CD8-positive, alpha-beta memory T cell (primary cell): ENCODE measurements at places on chromosomes 16 and 17.

DNA sequence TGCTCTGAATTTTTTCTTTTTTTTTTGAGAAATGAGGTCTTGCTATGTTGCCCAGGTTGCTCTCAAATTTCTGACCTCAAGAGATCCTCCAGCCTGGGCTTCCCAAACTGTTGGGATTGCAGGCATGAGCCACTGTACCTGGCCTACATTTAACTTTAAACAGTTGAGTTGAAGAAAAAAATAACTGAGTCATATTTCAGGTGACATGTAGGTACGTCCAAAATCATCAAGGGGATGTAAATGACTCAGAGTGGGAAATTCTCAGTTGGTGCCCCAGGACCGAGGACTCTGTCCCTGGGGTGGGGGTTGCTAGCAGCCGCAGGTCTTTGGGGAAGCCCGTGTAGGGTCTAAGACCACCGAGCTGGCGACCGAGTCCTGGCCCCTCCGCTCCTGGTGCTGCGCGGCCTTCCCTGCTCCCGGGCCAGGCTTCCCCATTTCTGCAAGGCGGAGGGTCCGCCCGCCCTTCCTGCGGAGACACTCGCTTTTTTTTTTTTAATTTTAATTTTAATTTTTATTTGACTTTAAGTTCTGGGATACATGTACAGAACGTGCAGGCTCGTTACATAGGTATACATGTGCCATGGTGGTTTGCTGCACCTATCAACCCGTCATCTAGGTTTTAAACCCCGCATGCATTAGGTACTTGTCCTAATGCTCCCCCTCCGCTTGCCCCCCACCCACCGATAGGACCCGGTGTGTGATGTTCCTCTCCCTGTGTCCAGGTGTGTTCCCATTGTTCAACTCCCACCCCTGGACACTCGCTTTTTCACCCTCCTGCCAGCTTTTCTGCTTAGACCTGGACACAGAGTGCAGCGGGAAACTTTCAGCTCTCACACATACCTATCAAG, 12.7 kb upstream of the N4BP1 start:
- DNase-seq = no peak

DNA sequence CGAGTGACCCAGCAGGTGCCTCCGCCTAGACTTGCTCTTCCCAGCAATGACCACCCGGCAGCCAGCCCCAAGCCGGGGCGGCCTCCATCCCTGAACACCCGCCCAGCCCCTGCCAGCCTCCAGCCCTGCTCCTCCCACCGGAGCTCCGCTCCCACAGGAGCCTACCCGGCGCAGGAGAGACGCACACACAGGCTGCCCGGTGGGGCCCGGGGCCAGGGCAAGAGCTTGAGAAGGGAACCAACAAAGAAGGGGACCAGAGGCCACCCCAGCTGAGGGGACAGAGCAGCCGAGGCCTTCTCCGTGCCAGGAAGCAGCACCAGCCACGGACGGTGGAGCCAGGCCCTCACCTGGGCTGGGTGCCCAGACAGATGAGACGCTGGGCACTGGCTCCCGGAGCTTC, 13.8 kb downstream of the PKD1 start:
- DNase-seq = no peak

GRCh38 chr17:65514541-65514940, 46.9 kb downstream of the AXIN2 start:
- DNase-seq = no peak

GRCh38 chr16:5903832-5904231, 806.2 kb upstream of the EEF2KMT start:
- no peak for DNase-seq

- no peak for DNase-seq
These were observed 548.9 kb upstream of the CDH8 start for GRCh38 chr16:62585041-62585545.

DNA sequence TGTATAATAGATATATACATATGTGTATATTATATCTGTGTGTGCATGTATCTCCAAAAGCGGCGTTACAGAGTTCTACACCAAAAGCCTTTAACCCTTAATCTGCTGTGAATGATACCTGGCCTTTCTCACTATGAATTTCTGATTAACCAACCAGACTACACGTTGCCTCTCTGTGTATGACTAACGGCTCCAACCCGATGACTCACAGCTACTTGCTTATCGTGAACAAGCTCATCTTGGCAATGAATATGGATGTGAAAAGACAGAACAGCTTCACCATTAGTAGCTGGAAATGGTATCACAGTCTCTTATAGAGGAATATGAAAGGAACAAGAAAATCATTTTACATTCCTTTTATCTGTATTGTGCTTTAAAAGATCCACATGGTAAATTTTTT, 23.8 kb upstream of the ARHGAP44 start:
- DNase-seq = no peak

GRCh38 chr16:85659805-85660511, 28.8 kb downstream of the GINS2 start:
- peak; percentile 44 for DNase-seq

DNA sequence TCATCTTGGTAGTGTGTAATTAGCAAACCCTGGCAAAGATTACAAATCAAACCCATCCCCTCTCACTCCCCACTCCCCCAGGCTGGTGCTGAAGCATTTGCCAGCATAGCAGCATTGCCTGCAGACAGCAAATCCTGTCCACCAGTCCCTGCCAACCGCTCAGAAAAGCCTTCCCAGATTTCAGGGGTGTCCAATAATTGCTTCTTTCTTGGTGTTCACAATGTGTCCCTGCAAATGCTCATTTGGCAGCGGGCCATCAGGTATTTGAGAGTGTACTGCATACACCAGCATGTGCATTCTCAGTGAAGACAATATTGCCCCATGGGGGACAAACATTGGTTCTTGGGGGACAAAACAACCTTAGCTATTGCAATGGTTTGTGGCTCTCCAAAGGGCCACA, 28.2 kb downstream of the ORC6 start:
- DNase-seq = no peak

GRCh38 chr16:50804290-50804907, 62.5 kb downstream of the CYLD start:
- DNase-seq = no peak
